CD8-positive, alpha-beta T cell (primary cell): ENCODE measurements at places on chromosomes 4 and X.

DNA sequence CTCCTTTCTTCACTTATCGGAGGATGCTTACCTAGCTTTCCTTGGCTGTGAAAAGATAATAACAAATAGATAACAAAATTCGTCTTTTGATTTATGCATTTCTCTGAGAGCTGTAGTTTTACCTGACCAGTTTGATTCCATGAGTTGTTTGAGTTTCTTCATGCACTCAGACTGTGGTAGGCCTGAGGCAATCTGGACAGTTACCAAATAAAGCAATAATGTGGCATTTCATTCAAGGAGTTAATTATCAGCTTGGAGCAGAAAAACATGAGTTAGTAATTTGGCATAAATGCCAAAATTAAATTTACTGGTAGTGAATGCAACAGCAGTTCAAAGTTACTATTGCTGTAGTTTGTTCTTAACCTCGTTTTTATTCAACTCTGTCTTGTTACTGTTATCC is 53.5 kb downstream of the FABP2 start:
- no peak for DNase-seq

DNA sequence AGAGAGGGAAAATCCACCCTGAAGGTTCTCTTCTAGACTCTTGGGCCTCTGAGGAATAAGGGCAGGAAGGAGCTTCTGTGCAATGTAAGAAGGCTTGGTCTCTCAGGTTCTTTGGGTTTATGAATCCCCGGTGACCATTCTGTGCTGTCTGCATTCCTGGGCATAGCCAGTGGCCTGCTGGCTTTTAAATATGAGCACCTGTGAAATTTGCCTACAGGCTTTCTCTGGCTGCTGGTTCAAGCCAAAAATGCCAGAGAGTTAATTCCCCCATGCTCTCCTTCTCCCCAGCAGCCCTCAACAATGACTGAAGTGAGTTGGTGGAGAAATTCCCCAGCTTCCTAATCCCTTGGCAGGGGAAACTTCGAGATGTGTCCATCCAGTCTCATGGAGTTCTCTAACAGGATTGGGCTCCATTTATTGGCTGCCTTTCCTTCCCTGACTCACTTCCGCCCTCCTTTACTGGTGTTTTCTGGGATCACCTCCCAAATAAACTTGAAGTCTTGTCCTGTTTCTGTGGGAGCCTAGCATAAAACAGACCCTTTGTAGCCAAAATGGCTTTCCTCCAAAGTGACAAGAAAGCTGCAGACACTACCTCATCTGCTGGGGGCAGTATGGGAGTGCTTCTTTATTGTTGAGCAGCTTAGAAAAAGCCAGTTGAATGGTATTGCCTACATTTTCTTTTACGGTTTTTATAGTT is 179.4 kb upstream of the CASK start:
- DNase-seq: no peak

GRCh38 chr4:74018116-74018515 is 19.6 kb upstream of the CXCL5 start:
- no peak for DNase-seq

GRCh38 chr4:182560358-182560757 is 317.2 kb downstream of the TENM3 start:
- no peak for DNase-seq

GRCh38 chr4:24322995-24323394 is 261.4 kb downstream of the DHX15 start:
- DNase-seq: no peak

- no peak for DNase-seq
Measured at GRCh38 chrX:105869701-105870100, 47.4 kb downstream of the NRK start.

GRCh38 chr4:2388429-2389182 is 29.8 kb downstream of the ZFYVE28 start:
- no peak for DNase-seq

- DNase-seq: no peak
Measured at GRCh38 chrX:137062915-137063617, 29.3 kb upstream of the GPR101 start.

- no peak for DNase-seq
Measured at GRCh38 chrX:9416562-9417348, 48.1 kb upstream of the TBL1X start.

- DNase-seq: no peak
Measured at GRCh38 chr4:120261117-120261516, 194.5 kb upstream of the MAD2L1 start.

DNA sequence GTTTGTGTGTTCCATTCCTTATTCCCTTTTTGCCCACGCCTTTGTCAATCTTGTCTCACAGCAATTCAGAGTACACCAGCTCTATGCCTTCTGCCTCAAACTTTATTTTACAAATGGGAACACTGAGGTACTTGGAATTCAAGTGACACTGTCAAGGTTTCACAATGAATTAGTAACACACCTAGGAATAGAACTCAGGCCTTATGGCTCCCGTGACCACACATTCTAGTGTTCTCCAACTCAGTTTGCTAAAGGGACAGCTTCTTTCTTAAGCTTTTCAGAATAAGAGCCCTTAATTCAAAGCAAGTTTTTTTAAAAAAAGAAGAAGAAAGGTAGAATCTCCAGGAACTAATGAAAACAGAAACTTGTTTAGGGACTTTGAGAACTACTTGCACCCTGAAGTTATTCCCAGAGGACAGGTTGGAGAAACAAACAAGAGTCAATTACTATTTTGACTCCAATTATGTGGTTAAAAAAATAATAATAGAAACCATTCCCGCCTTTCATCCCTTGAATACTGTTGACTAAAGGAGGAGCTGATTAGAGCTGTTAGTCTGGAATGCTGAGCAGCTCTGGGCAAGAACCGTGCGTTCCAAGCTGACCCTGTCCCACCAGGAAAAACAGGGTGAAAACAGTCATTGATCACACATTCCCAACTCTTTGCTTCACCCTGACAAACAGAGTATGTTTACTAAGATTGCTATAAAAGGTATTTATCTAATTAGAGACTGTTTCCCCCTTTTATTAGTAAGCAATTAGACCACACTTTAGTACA is 408.8 kb upstream of the CNKSR2 start:
- DNase-seq: no peak

DNA sequence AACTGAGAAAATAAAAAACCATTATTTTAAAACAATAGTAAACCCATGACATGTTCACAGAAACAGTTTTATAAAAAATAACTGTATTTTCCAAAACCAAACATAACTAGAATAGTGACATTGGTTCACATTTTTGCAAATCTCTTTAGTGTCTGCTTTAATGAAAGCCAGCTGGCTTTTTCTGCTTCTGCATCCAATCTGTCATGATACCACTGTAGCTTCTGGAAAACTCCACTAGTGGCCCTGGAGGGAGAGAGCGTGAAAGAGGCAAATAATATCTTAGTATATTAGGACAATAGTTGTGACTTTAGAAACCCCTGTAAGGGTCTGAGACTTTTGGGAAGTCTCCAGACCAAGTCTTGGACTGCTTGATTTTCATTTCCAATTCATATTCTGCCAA is 31.1 kb downstream of the FGFBP1 start:
- no peak for DNase-seq

DNA sequence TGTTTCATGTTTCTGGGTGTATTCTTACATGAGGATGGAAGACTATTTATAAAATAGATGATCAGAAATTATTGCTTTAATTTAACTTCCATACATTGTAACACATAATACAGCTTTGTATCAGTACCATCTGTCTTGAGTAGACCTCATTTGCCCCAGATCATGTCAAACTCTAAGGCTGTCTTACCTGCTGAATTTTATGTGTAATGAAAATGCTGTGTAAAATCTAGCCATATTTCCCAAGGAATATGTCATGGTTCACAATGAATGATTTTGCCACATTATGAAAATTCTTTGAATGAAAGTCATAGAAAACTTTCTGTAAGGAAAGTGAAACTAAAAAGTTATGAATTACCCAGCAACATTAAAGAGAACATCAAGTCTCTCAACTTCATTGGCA is 7.4 kb downstream of the BDH2 start:
- DNase-seq: no peak

DNA sequence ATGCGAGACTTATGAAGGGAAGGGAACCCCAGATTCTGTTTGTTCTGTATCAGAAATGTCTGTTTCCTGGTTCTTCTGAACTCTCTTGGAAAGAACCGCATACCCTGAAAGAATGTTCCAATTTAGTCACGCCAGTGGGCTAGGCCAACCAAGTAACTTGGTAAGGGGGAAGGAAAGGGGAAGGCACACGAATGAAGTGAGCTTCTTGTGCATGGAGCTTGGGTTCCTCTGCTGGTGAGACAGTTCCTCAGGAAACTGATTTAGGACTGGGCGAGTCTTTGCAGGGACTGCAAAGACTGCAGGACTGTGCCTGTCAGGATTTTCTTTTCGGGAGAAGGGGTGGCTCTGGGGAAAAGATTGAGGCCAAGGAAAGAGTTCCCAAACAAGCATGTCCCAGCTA is 35.6 kb downstream of the FRMPD3 start:
- no peak for DNase-seq

GRCh38 chrX:44400588-44400987 is 57.1 kb upstream of the EFHC2 start:
- no peak for DNase-seq

- no peak for DNase-seq
Measured at GRCh38 chr4:3225071-3225850, 23.7 kb upstream of the MSANTD1 start.

DNA sequence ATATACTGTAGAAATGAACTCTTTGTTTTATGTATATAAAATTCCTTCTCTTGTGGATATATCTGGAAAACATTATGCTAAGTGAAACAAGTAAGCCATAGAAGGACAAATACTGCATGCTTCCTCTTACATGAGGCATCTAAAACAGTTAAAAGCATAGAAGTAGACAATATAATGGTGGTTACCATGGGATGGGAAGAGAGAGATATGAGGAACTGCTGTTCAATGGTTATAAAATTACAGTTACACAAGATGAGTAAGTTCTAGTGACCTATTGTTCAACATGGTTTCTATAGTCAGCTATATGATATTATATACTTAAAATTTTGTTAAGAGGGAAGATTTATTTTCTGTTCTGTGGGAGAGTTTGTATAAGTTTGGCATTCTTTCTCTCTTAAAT is 43.4 kb downstream of the HTRA3 start:
- no peak for DNase-seq

GRCh38 chrX:2888309-2888708 is 40.8 kb downstream of the ARSD start:
- no peak for DNase-seq
